ENCODE measurements at places on chromosomes 16 and 17.
A peak's percentile ranks its signal among the peaks of the same experiment; 100 is the strongest.

DNA sequence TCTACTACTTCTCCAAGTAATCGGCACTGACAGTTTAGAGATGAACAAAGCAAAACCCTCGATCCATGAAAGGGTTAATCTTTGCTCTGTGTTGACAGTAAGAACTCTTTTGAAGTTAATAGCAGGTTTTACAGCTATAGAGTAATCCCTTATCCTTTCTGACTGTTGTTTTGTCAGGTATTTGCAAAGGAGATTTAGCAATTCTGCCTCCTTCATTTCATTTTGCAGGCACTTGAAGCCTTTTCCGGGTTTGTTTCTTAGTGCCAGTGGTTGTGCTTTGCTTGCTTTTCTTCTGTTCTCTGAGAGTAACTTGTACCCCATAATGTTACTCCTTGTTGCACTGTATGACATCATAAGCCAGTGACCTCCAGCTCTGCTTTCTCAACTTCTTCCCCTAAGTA, 64.5 kb downstream of the TANGO6 start:
- DNase-seq, result no peak

DNA sequence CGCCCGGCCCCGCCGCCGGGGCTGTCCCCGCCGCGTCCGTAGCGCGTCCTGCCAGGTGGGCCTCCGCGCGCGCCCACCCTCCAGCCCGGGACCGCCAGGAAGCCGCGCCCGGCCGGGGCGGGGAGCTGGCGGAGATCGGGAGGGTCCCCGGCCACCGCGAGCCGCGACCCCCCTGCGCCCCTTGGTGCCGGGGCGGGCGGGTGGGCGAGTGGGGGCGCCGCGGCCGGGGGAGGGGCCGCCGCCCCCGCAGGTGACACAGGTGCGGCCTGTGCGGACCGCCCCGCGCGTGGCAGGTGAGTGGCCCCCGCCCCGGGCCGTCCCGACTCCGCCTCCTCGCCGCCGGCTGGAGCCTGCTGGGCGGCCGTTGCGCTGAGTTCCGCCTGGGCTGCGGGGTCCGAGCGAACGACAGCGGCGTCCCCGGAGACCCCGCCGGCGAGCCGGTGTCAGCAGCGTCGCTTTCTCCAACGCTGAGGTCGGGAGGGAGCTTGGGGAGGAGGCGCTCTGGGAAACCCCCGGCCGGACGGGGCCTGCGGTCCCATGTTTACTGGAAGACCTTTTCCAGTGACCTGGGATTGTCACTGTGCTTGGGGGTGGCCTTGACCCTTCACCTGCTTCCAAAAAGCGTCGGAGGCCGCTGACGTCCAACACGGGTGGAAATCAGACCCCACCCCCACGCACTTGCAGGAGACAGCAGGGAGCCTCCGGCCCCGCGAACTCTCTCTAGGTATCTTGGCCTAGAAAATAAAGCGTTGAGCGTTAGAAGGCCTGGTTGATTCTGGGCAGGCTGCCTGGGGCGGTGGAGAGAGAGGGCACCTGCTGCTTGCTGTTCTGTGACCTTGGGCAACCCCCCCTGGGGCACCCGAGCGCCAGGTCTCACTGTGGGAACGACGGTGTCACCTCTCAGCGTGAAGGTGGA, 542 bp downstream of the KLHL36 start:
- DNase-seq, result no peak

DNA sequence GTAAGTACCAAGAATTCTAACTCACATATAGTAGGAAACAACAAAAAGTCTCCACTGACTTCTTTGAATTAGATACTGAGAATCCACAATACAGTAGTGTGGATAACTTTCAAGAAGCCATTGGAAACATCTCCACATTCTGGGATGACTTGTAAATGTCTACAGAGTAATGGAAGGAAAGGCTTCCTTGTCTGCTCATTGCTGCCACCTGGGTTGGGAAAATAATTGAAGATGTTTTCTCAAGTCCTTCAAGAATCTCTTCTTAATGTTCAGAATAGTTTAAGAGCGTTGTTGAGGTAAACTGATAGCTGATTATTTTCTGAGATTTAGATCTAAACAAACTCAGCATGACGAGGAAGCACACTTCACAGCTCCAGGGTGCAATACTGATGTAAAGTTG, 14.0 kb downstream of the CPSF4L start:
- DNase-seq, result no peak

DNA sequence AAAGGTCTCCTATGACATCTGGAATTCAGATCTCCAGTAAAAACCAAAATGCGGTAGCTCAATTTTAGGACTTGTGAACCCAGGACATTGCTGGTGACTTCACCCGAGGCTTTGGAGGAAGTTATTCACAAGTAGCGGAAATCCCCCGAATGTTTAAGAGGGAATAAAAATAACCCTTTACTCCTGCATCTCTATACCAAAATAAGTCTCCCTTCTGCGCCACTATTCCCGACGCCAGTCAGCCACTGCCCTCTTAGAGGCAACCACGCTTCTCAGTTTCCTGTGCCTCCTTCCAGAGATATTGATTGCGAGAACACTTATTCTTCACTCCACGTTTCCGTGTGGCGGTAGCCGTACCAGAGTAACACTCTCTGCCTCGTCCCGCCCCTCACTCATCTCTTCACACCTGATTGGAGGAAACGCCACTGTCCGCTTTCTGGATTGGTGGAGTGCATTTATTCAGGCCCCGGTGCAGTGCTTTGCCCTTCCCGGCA, 27.4 kb downstream of the EMP2 start:
- DNase-seq, result peak; percentile 32

Data from activated T-cell treated with anti-CD3 and anti-CD28 coated beads for 24 hours (primary cell).